ENCODE measurements at places on chromosomes 3 and 15.

DNA sequence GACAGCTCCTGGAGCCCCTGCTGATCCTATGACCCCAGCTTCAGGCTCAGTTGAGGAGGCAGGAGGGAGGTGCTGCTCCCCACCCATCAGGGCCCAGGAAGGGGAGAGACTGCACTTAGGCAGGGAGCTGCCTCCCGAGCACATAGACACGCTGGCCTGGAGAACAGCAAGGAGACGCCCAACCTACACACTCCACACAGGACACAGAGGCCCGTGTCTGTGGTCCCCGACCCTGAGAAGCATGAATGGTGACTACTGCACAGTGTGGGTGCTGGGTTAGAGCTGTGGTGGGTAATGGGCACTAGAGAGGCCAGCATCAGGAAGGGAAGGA, 1.1 kb upstream of the HHATL start:
- no peak for DNase-seq

DNA sequence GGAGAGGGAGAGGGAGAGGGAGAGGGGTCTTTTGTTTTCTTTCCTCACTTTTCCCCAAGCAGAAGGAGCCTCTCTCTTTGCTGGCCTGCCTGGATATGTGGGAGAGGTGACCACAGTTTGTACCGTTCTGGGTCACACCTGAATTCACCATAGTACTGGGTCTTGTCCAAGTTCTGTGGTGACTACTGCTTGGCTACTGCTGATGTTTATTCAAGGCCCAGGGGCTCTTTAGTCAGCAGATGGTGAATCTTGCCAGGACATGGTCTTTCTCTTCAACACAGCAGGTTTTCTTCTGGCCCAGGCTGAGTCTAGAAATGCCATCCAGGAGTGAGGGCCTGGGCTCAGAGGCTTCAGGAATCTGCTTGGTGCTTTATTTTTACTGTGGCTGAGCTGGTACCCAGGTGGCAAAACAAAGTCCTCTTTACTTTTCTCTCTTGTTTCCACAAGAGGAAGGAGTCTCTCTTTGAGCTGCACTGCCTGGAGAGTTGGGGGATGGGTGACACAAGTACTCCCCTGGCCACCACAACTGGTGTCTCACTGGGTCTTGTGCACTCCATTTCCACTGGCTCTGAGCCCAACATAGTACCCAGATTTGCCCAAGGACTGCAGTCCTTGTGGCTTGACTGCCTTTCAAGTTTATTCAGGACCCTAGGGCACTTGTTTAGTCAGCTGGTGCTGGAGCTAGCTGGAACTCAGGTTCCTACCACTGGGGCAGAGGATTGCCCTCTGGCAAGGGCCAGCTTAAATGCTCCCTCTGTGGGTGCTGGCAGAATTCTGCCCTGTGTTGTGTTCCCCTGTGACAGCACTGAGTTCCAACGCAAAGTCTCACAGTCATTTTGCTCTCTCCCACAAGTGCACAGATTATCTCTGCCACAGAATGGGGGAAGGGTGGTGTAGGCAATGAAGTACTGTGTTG, 16.8 kb upstream of the CCNDBP1 start:
- DNase-seq, result no peak

- no peak for DNase-seq
These were observed 22.8 kb downstream of the TTC14 start for GRCh38 chr3:180624714-180625113.

DNA sequence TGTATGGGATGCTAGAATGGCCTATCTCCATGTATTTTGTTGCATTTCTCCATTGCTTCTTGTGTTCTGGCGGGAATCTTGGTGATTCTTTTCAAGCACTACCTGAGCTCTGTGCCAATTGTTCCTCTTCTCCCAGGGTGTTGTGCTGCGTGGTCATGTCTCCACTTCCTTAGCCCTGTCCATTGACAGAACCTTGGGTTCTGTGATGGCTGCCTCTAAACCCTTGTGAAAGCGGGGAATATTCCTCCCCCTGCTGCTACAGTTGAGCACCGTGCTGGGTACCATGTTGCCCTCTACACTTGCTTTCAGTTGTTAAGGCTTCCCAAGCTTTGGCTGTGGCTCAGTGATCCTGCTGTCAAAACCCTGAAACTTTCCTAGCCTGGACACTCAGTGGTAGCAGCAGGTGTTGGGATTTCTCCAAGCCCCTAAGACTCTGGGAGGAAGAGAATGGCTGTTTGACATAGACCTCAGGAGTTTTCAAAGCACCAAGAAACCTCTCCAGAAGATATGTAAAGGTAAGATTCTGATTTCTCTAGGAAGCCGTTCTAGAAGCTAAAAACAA, 69.5 kb downstream of the MBNL1 start:
- no peak for DNase-seq

DNA sequence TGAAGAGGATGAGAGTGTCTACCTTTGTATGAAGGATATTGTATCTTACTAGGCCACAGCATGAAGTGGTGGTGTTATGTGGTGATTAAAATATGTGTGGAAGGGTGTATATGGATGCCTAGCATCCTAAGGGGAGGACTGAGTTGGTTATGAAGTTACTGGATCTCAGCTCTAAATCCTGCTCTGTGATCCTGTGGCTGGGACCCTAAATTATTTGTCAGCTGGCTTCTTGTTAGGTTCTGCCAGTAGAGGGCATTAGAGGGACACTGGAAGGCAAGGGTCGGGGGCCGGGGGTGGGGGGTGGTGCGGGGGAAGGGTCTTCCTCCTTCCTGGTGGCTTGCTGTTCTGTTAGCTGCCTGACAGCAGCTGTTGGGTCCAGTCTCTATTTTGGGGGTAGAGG, 34.9 kb downstream of the MORF4L1 start:
- no peak for DNase-seq

DNA sequence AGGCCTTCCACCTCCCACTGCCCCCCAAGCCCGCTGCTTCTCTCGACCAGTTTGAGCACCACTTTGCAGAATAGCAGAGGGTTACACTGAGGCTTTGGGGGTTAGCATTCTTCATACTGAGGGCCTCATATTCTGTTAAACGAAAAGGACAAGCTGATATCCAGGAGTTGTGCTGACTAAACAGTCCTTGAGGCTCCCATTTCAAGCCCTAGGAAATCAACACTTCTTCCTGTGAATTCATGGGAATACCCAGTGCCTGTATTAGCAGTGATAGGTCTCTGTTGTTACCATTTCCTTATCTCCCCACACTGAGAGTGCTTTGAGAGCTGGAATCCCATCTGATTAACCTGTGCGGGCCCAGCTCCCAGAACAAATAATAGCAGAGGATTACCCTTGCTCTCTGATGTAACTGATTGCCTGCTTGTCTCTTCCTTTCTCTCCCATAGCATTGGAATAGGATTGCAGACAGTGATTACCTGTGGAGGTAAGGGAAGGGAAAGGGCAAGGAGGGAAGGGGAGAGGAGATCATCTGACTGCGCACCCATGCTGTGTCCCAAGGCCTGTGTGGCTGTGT, 930 bp downstream of the FBXW12 start:
- no peak for DNase-seq

DNA sequence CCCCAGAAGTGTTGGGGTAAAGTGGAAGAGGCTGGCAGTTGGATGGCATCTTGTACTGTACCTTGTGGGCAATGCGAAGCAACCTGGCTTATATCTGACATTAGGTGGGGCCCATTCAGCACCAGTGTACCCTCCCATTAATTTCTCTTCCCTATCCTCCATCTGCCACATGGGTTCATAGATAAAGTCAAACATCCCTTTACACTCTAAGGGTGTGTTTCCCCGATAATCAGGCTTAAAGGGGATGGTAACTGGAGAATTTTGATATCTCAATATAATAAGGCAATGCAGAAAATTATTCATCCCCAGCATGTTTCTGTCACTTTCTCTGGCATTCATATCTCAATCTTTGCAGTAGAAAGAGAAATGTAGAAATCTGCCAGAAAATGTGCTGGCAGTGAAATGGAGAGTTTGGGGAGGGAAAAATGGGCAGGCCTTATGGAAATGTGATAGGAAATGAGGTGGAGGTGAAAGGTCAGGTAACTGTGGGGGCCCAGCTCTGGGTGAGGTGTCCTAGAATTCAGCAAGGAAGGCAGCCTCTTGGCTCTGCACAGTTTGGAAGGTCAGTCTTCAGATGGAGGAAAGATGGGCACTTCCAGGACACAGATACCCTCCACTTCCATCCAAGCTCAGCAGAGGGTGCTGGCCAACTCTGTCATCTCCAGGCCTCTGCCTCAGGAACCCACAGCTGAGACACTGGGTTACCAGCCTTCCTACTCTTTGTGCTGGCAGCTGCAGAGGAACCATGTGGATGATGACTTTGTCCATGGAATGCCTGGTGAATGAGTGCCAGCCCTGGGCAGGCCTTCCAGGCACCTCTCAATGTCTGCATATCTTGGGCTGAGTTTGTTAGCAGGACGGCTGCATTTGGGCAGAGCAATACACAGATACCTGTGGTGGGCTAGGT, 325.9 kb upstream of the CTDSPL start:
- no peak for DNase-seq

GRCh38 chr3:43031485-43031884, 52.4 kb downstream of the GASK1A start:
- no peak for DNase-seq

GRCh38 chr3:40971191-40972168, 227.8 kb upstream of the CTNNB1 start:
- no peak for DNase-seq

DNA sequence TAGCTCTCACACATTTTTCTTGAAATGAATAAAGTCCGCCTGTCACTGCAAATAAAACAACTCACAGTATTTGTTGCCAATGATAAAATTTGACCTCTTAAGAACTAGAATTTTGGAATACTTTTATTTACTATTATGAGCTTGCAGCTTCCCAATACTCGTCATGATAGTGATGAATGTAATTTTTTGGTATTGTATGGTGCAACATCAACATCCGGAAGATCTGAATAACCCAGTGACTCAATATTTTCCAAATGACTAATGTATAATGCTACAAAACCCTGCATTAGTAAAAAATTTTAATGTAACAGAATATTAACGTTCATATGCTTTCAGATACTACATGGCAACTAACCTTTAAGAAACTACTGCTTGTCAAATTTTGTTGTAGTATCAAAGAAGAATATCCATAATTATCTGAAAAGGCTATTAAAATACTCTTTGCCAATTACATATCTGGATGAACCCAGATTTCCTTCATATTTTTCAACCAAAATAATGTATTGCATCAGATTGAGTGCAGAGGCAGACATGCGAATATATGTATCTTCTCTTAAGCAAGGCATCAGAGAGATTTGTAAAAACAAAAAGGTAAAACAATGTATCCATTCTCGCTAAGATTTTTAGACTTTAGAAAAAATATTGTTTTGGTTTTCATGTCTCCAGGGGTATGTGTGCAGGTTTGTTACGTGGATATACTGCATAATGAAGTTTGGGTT, 95.3 kb downstream of the IGF2BP2 start:
- DNase-seq, result no peak

GRCh38 chr3:72069543-72069942, 284.6 kb upstream of the PROK2 start:
- no peak for DNase-seq

- no peak for DNase-seq
These were observed 26.8 kb upstream of the ELP6 start for GRCh38 chr3:47540281-47540680.

GRCh38 chr3:35966629-35967464, 327.5 kb downstream of the ARPP21 start:
- DNase-seq, result no peak

DNA sequence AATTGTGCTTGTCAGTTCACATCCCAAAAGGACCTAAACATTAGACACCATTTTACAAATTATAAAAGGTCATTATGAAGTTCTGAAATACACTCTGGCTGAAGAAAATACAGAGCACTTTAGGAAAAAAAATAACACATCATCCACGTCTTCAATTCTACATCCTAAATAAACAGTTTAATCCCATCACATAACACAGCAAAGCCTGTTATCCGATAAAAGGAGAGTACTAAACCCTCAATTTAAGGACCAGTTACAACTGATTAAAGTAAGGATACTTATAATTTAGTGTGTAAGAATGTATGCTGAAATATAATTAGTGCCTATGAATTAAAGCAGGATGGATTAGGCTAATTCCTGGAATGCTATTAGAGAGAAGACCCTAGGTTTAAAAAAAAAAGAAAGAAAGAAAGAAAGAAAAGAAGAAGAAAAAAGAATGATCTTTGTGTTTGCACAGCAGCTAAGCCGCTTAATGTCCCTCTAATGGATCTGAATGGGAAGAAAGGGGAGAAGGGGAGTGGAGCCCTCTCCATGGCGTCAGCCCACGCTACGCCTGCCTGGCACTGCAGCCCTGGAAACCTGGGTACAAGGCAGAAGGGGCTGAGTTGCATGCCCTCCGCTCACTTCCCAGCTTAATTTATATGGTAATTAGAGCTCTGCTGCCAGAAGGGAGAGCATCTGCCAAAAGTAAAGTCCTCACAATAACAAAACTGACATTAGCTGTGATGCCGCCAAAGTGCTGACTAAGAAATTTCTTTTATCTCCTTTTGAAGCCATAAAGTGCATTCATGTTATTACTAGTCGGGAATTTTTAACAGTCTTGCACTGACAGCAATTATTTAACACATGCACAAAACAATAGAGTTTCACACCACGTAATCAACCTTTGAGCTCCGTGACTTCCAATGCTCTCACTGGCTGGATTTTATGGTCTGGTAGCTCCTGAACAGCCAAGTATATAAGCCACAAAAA, 90.0 kb downstream of the FSIP1 start:
- DNase-seq, result no peak

Measured in stimulated activated CD4-positive, alpha-beta T cell treated with anti-CD3 and anti-CD28 coated beads, Interleukin-4, amount 100 ng/mL, for 4 hours (primary cell).